Tibial artery (tissue), 4 donors: ENCODE measurements at places on chromosomes 5 and 9.

DNA sequence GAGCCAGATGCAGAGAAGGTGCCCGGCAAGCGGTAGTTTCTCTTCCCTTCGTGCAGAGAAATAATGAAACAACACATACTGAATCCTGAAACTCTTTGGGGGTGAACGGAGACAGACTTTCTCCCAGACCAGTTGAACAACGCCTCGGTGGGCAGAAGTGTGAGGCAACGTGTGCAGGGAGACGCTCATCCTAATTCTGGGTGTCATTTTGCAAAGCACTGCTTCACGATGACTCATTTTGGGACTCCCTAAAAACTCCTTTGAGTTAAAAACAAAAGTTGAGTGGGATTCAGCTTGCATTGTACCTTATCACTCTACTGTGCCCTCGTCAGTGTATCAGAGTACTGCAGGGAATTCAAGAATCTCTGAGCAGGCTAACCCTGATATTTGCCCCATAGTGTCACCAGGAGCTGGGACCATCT is 3.5 kb upstream of the NEK6 start:
- DNase-seq = no peak

DNA sequence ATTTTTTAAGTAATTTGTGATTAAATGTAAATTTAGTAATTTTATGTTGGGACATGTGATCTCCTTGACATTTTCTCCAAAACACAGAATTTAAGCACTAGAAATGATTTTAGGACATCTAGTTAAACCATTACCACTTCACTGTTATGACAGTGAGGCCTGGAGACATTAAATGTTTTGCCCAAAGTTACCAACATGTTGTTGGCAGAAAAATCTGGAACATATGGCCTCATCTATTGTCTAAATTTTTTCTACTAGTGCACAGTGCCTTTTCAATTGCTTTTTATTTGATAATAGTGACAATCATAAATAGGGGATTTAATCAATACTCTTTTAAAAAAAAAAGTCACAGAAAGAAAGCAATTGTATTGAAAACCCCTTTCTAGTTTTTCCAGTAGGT is 45.6 kb downstream of the PIK3R1 start:
- DNase-seq = no peak

GRCh38 chr5:61139094-61139873 is 23.0 kb downstream of the SMIM15 start:
- no peak for DNase-seq

DNA sequence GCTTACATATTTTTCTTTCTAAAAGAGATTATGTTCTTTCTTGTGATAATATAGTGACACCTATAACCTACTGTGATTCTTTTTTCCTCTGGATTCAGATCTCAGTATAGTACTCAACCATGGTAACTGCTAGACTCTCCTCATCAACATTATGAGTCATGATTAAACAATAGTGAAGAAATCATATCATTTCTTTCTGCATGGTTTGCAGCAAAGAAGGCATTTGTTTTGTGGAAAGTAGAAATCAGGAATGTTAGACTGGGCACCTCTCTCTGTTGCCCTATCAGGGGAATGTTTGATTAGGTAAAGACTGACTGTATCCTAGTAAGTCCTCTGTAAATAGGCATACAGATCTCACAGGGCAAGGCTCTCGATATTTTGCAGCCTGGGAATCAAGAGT is 25.6 kb upstream of the SMC2 start:
- DNase-seq = no peak

GRCh38 chr5:172123269-172123692 is 64.7 kb downstream of the STK10 start:
- peak; percentile 71 for DNase-seq

DNA sequence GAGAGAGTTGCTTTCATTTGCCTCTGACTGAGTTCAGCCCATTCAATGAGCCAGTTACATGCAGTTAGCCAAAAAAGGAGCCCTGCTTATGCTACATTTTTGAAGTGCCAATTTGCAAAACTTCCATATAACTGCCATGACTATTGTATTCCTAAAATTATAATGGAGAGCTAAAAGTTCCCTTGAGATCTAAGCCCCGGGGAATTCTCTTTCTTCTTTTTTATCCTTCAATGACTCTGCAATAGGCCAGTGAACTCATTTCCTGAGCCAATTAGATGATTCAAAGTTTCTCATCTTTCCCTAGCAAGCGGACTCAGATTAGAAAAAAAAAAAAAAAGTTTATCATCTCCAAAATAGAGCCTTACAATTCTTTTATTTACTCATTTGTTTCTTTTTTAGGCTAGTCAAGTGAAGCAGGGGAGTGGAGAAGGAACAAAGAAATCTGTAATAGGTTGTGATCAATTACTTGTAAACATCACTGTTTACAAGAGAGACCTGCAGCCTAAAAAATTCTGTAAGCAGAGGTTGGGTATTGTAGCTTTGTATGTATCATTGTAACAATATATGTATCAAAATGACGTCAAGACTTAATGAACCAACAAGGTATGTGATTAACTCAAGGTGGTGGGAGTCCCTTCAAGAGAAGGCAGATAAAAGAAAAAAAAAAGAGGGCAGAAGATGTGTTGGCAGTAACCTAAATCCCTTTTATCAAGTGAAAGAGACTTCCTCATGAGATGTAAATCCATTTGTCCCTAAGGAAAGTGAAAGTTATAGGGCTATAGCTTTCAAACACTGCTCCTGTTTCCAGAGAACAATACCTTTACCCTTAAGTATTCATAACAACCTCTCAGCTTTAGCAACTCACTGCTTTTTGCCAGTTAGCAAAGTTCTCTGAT is 48.7 kb upstream of the HOMER1 start:
- no peak for DNase-seq

GRCh38 chr9:84921175-84921574 is 251.6 kb downstream of the NTRK2 start:
- no peak for DNase-seq

DNA sequence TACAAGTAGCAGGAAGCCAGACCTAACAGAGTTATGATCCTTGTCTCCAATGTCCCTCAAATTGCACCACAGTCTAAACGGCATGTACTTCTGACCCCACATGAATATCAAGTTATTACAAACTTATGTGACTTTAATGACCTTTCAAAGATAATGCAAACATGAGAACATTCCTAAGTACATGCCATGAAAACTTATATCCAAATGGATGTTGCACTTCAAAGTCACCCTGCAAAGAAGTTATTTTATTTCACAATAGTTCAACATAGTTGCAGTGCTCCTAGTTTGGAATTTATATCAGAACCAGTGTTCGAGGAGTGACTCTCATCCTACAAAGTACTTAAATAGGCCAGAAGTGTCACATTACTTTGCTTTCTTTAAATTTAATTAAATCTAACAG is 41.2 kb upstream of the ITGA1 start:
- DNase-seq = no peak

DNA sequence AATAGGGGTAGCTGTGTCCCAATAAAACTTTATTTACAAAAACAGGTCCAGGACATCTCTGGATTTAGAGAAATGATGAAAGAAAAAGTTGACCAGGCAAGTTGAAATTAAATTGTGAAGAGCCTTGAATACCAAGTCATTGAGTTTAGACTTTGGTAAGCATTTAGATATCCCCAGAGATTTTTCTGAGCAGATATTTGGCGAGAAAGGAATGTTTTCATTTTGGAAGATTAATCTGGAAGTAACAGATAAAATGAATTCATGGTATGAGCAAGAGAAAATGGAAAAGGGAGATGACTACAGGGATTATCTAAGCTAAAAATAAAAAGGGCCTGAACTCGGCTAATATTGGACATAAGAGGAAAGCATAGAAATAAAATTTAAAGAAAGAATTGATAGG is 157.6 kb downstream of the ACTL7B start:
- DNase-seq = no peak

DNA sequence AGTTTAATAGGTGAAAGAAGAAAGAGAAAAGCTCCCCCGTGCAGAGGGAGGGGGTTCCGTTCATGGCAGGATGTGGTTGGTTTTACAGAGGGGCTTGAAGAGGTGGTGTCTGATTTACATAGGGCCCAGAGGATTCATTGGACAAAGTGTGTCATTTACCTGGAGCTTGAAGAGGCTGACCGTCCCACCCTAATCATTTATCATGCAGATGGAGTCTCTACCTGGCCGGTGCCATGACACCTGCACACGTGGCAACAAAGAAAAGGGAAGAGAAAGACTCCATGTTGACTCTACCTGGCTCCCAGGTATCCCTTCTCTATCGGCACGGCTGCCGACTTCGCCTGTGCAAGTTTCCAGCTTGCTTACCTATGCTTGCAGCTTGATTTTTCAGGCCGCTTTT is 35.3 kb upstream of the PRRC2B start:
- DNase-seq = no peak

GRCh38 chr9:32706004-32706724 is 70.7 kb upstream of the TAF1L start:
- no peak for DNase-seq

DNA sequence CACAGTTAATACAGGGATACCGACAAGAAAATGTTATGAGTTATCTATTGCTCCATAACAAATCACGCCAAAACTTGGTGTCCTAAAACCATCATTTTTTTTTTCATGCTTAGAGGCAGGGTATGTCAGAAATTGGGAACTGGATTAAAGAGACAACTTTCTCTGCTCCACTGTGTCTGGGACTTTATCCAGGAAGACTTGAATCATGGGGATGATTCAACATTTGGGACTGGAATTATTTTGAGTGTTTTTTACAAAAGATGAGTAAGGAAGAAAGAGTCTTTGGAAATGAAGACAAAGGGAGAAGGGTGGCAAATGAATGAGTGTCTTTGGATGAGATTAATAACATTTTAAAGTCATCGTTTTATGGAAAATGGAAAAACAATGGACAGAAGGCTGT is 1883.7 kb upstream of the C9orf72 start:
- no peak for DNase-seq

DNA sequence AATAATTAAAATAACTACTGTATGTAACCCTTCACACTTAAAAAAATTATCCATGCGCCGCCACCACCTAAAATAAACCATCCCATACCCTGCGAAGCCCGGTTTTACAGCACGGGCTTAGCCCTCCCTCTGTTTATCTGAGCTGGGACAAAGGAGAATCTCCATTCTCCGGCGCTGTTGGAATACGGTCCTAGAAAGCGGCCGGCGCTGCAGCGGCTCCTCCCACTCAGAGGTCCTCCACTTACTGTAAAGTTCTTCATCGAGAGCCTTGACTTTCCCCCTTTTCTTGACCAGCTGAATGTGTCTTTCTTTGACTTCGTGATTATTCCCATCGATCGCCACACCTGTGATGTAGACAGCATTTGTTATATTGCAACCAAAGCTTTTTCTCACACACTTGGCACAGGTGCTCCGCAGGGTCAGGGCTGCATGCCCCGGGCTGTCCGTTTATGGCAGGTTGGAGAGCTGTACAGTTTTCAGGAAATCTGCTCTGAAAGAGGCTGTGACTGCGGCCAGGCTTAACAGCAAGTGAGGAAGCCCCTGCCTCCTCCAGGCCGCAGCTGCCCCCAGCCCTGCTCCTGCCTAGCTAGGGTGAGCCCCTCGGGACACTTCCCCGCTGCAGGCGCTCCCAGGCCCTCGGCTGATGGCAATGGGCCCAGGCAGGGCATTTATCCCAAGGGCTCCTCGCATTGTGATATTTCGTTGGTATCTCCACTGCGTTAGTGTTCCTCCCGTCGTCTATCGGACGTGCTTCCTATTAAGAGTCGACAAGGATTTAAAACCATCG is 16.7 kb downstream of the GFPT2 start:
- DNase-seq = no peak

- no peak for DNase-seq
Observed at GRCh38 chr5:52107210-52107905, 680.4 kb upstream of the ITGA1 start.

DNA sequence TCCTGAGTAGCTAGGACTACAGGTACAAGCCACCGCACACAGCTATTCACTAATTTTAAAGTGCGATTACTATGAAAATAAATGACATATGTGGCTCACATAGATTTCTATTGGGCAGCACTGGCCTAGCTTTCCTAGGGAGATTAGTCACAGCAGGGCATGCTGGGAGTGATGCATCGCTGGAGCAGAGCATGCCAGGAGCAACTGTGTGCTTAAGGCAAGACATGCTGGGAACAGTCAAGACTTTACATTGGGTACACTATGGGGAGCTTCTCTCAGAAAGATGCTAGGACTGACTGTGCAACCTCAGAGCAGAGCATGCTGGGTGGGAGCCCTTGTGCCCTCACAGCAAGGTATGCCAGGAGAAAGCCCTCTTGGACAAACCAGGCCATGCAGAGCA is 9.3 kb downstream of the ST6GALNAC6 start:
- no peak for DNase-seq

DNA sequence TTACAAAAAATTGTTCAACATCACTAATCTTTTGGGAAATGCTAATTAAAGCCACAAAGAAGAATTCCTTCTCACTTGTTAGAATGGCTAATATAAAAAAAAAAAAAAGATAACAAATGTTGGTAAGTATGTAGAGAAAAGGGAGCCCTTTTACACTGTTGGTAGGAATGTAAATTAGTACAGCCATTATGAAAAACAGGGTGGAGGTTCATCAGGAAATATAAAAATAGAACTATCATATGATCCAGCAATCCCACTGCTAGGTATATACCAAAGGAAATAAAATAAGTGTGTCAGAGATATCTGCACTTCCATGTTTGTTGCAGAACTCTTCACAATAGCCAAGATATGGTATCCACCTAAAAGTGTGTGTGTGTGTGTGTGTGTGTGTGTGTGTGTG is 83.5 kb upstream of the RGMB start:
- no peak for DNase-seq

GRCh38 chr9:114902786-114903524 is 27.4 kb downstream of the TNFSF8 start:
- no peak for DNase-seq

DNA sequence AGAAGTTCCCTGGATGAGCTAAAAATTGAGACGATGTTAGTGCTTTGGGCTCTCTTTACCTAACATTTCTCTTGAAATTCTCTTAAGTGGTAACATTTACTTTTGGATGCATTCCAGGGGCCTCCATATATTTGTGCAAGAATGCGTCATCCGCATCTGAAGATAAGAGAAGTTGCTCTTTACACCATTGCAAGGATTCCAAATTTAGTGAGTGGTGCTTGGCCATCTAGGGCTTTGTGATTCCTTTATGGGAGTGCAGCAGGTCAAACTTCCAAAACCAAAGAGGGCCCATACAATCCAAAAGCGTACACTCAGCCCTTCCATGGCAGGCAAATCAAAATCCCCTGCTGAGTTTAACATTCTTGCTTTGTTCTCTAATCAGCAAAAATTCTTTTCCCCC is 102.0 kb upstream of the DMAC1 start:
- DNase-seq = no peak

GRCh38 chr9:101736717-101737116 is 1.7 kb downstream of the GRIN3A start:
- DNase-seq = no peak

DNA sequence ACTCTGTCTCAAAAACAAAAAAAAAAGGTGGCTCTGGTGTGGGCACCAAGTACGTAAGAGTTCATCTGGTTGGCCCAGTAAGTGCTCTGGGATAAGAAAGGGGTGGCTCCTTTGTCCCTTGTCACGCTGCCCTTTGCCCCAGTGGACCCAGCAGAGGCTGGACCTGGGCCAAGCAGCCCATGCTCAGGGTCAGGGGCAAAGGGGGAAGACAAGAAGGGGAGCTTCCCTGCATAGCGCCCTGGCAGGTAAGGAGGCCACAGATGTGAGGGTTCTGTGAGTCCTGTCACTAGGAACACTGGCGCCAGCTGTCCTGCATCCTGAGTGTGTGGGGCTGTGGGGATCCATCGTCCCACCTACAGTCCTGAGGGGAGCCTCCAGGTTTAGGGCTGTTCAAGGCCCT is 65.3 kb downstream of the GADD45G start:
- no peak for DNase-seq
